Cerebellar nuclear complex (tissue), 1 donor: ENCODE measurements at places on chromosomes 13 and 19.
A peak's percentile ranks its signal among the peaks of the same experiment; 100 is the strongest.

GRCh38 chr13:49053215-49053614, 77.5 kb downstream of the FNDC3A start:
- DNase-seq = no peak

- no peak for DNase-seq
Measured at GRCh38 chr19:34936184-34936583, 9.5 kb downstream of the ZNF30 start.

GRCh38 chr19:852136-853013, at the start of gene ELANE:
Gene ELANE, plus strand, starts transcription at chr19:852303. Its CDS starts 26 bp downstream, at chr19:852329.
- DNase-seq = no peak

DNA sequence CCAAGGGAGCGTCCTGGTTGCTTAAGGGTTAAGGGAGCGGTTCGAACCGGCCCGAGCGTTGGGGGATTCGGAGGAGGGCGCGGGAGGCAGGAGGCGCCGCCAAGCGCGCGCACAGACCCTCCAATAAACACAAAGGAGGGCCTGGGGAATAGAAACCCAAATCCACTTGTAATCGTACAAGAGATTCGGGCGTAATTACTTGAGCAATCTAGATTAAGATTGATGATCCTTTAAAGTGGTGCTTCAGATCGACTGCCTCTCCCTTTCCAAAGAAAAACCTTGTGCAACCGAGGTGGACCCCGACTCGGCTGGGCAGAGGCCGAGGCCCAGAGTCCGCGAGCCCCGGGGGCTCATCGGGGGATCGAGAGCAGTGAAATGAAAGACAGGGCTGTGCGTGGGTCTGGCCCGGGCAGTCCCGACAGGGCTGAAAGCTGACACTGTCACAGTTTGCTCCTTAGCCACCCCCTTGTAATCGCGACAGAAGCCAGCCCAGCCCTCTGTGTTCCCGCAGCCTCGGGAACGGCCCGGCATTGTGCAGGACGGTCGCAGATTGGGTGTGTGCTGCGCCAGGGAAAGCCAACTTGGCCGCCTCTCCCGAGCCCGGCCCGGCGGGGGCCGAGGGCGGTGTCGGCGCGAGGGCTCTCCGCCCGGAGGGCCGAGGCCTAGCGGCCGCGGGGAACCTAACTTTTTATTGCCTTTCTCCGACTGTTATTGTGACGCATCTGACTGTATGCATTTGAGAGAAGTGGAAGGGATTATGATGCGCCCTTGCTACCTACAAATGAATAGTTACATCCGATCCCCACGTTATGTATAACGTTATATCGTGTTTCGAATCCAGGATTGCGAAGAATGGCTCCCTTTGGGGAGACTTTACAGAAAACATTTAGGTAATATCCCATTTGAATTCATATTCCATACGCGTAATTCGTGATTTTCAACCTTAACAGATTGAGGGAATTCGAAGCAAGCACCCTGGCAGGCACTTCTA, 5.5 kb downstream of the MAB21L1 start:
- DNase-seq = peak; percentile 74

- DNase-seq = no peak
Measured at GRCh38 chr13:73704587-73704986, 429.6 kb downstream of the KLF12 start.

- DNase-seq = no peak
Measured at GRCh38 chr13:40440990-40441820, 225.2 kb downstream of the FOXO1 start.

- peak; percentile 31 for DNase-seq
Measured at GRCh38 chr19:51986309-51987291, at the start of gene ZNF350. Gene ZNF350, minus strand, starts transcription at chr19:51986840. Its CDS starts 12,480 bp downstream, at chr19:51974360.

DNA sequence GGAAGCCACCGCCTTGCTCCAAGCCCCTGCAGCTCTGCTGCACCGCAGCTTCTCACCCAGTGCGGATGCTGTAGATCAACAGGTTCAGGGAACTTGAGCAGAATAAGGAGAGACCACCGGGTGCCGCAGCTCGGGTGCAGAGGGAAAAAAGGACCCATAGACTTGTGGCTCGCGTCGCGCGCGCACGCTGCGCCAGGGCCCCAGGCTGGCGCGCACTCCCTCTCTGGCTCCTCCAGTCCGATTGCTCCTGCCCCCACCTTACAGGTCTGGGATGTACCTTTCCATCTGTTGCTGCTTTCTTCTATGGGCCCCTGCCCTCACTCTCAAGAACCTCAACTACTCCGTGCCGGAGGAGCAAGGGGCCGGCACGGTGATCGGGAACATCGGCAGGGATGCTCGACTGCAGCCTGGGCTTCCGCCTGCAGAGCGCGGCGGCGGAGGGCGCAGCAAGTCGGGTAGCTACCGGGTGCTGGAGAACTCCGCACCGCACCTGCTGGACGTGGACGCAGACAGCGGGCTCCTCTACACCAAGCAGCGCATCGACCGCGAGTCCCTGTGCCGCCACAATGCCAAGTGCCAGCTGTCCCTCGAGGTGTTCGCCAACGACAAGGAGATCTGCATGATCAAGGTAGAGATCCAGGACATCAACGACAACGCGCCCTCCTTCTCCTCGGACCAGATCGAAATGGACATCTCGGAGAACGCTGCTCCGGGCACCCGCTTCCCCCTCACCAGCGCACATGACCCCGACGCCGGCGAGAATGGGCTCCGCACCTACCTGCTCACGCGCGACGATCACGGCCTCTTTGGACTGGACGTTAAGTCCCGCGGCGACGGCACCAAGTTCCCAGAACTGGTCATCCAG, 964 bp downstream of the PCDH17 start:
- no peak for DNase-seq

- DNase-seq = no peak
Measured at GRCh38 chr13:29081697-29082440, 261.7 kb downstream of the MTUS2 start.

DNA sequence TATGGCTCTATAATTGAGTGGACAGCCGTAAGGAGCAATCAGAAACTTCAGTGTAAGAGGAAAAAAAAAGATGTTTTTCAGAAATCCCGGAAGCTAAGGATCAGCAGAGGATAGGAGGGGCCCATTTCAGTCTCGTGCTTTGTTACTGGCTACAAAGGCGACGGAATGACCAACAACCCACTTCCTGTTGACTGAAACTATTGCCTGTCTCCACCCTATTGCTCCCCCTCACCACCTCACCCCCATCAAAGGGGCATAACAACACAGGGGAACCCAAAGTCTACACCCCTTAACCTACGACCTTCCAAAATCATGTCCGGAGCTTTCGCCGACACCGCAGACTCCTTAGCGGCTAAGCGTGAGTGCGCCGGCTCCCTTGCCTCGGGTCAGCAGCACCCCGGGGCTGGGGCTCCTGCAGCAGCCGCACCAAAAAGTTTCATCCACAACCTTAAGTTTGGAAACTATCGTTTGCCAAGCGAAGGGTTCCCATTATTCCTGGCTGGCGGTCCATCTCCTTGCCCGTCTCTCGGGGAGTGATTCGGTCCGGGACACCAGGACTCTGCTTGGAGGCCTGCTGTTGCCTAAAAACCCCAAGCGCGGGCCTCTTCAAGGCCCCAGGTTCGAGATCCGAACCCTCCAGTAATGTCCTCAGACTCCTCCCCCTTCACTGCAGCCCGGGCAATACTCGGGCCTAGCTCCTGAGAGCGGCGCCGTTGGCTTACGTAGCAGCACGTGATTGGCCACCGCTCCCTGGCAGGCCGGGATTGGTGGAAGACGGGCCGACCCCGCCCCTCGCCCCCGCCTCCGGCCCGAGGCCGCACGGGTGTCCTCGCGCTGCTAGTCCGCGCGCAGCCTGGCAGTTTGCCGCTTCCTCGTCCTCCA, at the start of gene TPP2:
Gene TPP2, plus strand, starts transcription at position 840 of the 882 bp plus-strand sequence. CDS start 53 bp downstream, outside the sequence.
- DNase-seq = peak; percentile 86

DNA sequence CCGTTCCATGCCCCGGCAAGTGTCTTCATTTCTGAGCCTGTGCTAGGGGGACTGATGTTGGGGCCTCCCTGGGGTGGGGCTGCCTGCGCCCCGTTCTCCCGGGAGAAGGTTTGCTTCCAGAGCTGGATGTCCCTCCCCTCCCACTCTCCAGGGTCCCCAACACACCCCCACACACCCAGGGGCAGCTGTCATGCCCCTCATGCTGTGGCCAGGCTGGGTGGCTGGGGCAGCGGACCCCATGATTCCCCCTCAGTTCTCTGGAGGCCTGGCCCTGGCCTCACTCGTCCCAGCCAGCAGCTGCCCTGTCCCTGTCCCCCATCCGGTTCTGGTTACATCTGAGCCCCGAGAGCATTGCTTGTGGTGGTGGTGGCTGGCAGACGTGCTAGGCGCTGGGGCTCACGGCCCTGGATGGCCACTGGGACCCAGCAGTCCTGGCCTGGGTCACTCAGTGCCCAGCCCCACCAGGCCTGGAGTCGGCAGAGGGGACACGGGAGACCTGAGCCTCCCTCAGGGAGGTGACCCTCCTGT, 184.8 kb downstream of the KDM4B start:
- DNase-seq = no peak

DNA sequence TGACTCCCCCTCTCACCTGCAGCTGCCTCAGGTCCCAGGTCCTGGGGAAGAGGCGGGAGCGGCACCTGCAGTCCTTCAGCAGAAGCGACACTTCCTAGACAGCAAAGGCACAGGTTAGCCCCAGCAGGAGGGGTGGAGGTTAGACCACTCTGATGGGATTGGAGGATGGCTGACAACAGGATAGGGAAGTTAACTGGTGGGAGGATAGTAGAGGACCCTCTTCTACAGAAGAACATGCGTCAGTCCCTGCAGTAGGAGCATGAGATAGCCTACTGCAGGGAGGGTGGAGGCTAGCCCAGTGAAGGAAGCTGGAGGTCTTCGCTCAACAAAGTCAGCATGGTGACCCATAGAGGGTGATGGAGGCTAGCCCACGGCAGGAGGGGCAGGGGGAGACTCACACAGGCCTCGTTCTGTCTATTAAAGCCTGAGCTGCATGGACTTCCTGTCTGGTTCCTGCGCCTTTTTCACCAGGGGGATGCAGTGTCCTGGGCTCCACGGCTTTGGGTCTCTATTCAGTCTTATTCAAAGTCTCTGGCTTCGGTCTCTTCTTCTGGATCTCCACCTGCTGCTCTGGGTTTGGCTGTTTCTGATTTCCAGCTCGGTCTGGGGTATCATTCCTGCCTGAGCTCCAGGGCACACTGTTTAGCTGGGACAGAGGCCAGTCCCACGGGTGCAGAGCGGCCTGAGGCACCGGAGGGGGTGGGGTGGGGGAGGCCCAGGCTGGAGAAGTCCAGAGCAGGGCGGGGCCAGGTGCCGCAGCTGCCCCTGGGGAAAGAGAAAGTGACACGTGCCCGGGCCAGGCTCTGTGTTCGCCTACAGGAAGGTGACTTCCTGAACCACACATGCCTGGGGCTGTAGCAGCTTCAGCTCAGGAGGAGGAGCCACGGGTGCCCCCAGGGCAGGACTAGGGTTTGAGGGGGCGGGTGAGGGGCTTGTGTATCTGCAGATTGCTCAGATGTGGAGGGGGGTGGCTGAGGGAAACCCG, 7.3 kb downstream of the IFNL3 start:
- DNase-seq = no peak

- no peak for DNase-seq
Measured at GRCh38 chr13:75341028-75341427, 140.9 kb downstream of the TBC1D4 start.

DNA sequence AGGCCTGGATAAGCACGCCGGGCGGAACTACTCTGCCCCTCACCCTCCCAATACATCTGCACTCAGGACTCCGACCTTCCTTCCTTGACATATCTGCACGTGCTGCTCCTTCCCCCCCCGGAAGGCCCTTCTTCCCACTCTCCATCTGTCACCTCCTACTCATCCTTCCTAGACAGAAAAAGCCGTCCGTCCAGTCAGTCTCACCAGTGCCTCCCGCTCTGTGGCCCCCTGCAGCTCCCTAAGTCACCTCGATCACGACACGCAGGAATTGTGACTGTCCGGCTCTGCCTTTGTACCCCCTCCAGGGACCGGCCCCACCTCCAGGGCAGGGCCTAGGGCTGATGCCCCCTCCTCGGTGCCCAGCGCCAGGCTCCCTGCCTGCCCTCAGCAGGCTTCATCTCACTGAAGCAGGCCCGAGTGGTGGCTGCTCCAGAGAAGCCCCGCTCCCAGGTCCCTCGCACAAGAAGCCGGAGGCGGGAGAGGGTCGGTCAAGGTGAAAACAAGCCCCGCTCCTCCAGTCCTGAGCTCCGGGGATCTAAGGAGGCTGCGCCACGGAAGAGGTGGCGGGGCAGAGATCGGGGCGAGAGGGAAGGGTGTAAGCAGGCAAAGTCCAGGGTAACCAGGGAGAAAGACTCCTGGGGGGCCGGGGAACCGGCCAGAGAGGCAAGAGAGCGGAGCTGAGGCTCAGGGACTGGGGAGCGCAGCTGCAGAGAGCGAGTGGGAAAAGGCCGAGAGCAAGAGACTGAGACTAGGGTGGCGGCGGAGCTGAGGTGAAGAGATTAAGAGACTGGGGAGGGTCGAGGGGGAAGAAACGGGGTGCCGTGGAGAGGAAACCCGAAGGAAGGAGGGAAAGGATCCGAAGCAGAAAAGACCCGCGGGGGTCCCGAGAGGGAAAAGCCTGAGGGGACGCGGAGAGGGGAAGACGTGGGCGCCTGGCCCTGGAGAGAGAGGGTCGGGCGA, 1.1 kb downstream of the PPP6R1 start:
- no peak for DNase-seq

DNA sequence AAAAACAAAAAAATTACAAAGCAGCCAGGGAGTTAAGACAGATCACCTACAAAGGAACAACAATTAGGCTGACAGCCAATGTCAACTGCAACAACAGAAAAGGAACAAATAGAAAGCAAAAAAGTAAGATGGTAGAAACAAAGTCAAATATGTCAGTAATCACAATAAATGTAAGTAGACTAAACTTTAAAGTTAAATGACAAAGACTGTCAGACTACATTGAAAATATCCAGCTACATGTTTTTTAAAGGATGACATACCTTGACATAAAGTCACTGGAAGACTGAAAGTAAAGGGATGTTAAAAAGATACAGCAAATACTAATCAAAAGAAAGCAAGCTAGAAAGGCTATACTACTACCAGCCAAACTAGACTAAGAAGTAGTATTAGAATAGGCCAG, 14.9 kb downstream of the TMEM161A start:
- DNase-seq = no peak

DNA sequence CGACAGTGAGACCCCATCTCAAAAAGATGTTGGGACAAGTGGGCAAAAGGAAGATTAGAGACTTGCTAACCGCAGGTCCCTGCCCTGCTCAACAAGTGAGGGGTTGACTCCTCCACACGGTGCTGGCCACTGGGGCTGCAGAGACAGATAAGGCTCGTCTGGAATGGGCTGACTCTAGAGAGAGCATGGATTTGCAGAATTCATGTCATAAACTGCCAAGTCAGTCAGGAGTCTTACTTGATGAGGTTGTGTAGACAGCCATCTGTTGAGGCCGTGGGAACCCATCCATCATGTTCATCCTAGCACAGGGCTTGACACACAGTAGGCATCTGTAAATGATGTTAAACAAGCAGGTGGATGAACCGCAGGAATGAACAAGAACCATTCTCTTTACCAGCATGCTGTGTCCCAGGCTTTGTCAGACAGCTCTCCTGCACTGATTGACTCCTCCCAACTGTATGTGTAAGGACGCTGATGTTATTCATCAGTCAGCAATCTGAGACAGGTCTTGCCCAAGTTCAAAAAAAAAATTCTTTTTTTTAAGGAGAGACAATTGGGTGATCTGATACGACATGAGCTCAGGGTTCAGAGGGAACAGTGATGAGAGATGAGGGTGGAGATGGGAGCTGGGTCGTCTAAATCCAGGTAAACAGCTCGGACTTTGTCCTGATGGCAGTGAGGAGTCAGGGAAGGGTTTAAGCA, 8.8 kb downstream of the PAF1 start:
- DNase-seq = no peak

GRCh38 chr13:48299591-48299990, 4.0 kb upstream of the RB1 start:
- DNase-seq = no peak
